ENCODE measurements at places on chromosomes 13 and 19. TPM values are rescaled to one million over a fixed set of nuclear protein-coding genes. Genes with fewer than 3 reads are reported as not detected.

Gene LILRB3
- total RNA-seq = 0.30 TPM

Gene MEIS3
- 41.6 TPM for total RNA-seq

Gene KANK3
- 7.2 TPM for total RNA-seq

Gene FGF22
- total RNA-seq = 0.26 TPM

Gene CPAMD8
- total RNA-seq = 0.05 TPM

Gene CEACAM16
- 0.11 TPM for total RNA-seq

Gene ENOX1
- total RNA-seq = 3.1 TPM

Gene ARHGEF1
- 73.8 TPM for total RNA-seq

Gene CAPN12
- total RNA-seq = 6.5 TPM

Gene ZNF813
- total RNA-seq = 0.21 TPM

Gene ELANE
- total RNA-seq = 0.23 TPM

Gene ZNF296
- 11.5 TPM for total RNA-seq

Gene F10
- total RNA-seq = not detected

Gene LACC1
- 3.8 TPM for total RNA-seq

Gene NLRP7
- total RNA-seq = not detected

Gene OR7C1
- not detected for total RNA-seq

Measured in A549 treated with dexamethasone at 1 μM for 4 hours (cell line).